HT-29 (cell line): ENCODE measurements at places on chromosomes 3 and 15. TPM values are rescaled to one million over a fixed set of nuclear protein-coding genes. Genes with fewer than 3 reads are reported as not detected.

LSG1 gene
- total RNA-seq: 37.8 and 44.5 TPM in 2 replicates

APOD gene
- 0.58 and 0.91 TPM in 2 replicates for total RNA-seq

FXR1 gene
- total RNA-seq: 44.9 and 54.4 TPM in 2 replicates

DISP2 gene
- 0.81 and 1.3 TPM in 2 replicates for total RNA-seq

PRR20G gene
- not detected in 2 replicates for total RNA-seq

GRCh38 chr3:60890226-60890625 lies 361.0 kb downstream of the FHIT start:
- no peak for DNase-seq

DNA sequence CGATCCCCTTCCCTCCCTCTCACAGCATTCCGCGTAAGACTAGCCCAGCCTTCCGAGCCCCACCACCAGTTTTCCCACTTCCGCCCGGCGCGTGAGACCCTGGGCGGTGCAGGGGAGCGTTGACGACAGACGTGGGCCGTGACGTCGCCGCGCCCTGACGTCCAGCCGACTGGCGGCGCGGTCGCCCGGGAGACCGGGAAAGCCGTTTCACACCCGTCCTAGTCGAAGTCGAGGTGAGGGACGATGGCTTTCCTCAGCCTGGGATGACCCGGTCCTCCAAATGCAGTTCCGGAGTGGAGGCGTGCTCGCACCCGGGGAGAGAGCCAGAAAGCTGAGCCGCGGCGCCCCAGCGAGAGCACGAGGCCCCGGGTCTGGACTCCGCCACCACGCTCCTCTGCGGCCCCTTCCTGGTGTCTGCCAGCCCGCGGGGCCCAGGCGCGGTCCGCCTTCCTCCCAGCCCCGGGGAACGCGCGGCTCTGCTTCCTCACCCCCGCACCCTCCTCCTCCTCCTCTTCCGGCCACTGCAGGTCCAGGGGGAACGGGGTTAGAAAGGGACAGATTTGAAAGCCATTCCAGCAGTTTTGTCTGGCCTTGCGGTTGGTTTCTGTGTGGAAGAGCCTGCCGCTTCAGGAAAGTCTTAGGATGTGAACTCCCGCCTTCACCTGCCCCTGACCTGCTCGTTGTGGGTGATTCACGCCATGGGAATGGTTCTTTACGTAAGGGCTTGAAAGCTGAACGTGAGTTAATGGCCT lies at the start of gene LEKR1:
LEKR1 (plus strand) TSS at position 210 of the 752 bp plus-strand sequence. CDS start 2,977 bp downstream, outside the sequence.
- peak; percentile 94 for DNase-seq

DNA sequence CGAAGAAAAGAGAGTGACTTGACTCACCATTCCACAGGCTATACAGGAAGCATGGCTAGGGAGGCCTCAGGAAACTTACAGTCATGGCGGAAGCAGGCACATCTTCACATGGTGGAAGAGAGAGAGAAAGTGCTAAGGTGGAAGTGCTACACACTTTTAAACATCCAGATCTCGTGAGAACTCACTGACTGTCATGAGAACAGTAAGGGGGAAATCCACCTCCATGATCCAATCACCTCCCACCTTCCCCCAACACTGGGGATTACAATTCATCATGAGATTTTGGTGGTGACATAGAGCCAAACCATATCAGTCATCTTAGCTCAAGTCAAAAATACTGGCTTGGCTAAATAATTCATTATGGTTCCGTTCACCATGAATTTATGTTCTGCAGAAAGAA lies 45.3 kb upstream of the NEDD4 start:
- DNase-seq: no peak

DNA sequence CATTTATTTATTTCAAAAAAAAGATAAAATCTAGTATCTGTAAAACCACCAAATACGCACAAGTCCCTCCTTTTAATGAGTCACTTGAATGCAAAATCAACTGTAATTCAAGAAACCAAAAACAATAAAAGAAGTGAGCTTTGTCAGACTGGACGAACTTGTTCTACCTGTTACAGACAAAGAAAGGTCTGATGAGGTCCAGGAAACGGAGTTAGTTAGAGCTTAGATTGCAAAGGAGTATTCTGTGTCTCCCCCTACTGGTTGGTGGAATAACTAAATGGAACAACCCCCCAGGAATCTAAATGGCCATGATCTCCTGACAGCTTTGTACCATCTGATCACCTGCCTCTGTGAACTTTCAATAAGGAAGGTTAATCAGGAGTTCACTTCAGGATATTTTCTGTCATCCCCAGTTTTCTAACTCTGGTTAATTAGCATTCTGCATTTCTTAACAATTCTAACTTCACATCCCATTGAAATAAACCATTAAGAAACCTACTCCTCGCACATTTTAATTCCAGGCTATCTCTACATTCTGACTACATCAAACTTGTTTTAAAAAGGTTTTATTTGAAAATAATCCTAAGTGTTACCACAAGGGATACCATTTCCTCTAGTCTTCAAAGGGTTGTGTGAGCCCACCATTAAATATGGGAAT lies 333.0 kb upstream of the SATB1 start:
- peak; percentile 92 for DNase-seq

- no peak for DNase-seq
Observed at GRCh38 chr3:194189243-194189791, 53.4 kb downstream of the HES1 start.

DNA sequence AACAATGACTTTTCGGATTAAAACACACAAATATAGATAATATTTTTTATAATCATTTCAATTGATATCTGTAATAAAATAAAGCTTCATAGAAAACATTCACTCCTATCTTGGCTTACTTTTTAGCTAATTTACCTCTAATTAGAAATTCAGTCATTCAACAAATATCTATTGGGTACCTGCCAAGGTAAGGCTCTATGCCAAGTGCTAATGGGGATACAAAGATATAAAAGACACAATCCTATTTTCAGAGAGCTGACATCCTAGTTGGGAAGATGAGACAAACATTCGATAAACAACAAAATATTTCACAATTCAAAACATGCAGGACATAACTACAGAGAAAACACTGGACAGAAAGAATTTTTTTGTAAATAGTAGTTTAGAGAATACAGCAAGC lies 63.3 kb downstream of the ULK4 start:
- DNase-seq: no peak

DNA sequence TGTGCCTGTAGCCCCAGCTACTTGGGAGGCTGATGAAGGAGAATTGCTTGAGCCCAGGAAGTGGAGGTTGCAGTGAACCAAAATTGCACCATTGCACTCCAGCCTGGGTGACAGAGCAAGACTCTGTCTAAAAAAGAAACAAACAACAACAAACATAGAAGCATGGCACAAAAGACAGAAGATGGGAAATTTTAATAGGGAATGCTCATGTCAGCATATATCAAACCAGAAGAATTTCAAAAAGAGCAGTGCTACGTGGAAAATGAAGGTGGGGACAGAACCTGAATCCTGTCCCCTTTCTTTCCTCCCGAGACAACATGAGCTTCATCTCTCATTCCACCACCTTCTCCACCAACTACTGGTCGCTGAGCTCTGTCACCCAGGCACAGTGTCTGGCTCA lies 46.3 kb upstream of the MFGE8 start:
- DNase-seq: no peak

GRCh38 chr15:78130466-78131294 lies 565 bp downstream of the CIB2 start:
- no peak for DNase-seq
